Activated CD4-positive, alpha-beta T cell treated with anti-CD3 and anti-CD28 coated beads for 36 hours (primary cell): ENCODE measurements at places on chromosomes 6 and 20. TPM values are rescaled to one million over a fixed set of nuclear protein-coding genes. Genes with fewer than 3 reads are reported as not detected.

PGC gene
- not detected for total RNA-seq

DNA sequence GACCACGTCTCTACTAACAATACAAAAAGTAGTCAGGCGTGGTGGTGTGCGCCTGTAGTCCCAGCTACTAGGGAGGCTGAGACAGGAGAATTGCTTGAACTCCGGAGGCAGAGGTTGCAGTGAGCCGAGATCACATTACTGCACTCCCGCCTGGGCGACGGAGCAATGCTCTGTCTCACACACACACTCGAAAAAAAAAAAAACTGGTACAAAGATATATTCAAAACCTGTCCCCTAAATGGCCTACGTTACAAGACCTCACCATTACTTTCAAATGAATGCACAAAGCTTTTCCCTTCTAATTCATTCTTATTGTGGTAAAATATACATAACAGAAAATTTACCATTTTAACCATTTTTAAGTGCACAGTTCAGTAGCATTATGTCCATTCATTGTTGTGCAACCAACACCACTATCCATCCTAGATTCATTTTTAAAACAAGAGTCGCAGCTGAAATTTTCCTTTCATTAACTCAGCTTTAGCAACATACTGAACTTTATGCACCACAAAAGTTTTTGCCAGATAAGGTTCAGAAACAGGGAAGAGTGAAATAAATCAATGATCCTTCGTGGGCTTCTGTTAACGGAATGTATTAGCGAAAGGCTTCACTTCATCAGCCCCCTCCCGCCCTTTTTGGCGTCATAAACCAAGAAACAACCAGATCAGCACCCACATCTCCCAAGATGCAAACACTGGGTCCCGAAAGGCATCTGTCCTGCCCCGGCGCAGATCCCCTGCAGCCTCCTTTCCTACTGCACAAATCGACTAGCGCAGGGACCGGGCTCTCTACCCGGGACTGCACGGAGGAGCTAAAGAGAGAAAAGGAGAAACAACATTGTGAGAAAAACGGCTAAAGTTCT, 825 bp upstream of the FAM135A start:
- DNase-seq, result no peak

PRPH2 gene
- not detected for total RNA-seq

DNA sequence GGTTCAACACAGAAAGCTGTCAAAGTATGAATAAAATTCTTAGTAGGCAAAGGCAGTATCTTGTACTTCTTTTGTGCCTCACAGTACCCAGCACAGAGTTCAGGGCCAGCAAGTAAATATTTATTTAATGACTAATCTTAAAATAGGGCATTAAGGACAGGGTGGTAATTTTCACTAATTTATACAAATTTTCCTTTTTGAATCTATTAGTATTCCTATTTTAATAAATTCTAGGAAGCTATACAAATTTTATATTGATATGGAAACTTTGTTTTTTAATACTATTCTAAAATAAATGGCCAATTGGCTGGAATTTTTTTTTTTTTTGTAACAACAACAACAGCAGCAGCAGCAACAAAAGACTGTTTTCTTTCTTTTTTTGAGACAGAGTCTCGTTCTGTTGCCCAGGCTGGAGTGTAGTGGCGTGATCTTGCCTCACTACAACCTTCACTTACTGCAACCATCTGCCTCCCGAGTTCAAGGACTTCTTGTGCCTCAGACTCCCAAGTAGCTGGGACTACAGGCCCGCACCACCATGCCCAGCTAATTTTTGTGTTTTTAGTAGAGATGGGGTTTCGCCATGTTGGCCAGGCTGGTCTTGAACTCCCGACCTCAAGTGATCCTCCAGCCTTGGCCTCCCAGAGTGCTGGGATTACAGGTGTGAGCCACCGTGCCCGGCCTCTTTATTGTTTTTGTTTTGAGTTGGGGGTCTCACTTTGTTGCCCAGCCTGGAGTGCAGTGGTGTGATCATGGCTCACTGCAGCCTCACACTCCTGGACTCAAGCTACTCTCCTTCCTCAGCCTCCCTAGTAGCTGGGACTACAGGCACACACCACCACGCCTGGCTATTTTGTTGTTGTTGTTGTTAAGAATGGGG, 85.2 kb downstream of the FKBP5 start:
- DNase-seq, result no peak

DNA sequence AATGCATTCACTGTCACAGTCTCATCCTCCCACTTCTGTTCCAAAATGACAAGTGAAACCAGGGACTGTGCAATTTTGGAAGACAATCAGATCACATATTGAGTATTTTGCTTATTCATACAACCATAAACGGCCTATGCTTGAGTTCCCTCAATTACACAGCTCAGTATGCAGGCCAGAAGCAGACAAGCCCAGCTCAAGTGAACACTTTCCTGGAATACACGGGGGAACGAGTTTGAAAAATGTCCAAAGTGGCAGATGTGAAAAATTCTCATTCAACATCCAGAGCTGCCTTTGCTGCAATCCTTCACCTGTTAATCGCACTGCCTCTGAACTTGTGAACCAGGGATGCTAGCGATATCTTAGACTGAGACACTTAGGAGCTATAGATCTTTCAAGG, 190.2 kb downstream of the COL9A1 start:
- no peak for DNase-seq

- DNase-seq, result no peak
Measured at GRCh38 chr6:32991972-32992371, 17.4 kb downstream of the HLA-DOA start.

RAD21L1 gene
- total RNA-seq, result not detected

GRCh38 chr6:79440598-79440997, 96.6 kb downstream of the LCA5 start:
- no peak for DNase-seq

DNA sequence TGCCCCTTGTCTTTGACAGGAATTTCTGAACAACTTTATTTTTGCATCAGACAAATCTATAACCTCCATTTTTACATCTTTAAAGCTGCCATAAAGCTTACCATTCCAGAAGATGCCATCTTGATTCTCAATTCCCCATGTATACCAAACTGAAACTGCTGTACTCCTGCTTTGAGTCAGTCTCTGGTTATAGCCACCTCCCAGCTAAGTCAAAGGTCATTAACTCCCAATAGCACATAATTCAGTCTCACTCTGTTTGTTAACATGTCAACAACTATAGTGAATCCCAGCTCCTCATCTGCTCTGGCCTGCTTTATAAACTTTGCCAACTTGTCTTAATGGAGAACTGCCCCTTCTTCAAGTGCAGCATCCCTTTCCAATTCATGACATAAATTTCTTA, 343.6 kb downstream of the FRK start:
- DNase-seq, result no peak

DNA sequence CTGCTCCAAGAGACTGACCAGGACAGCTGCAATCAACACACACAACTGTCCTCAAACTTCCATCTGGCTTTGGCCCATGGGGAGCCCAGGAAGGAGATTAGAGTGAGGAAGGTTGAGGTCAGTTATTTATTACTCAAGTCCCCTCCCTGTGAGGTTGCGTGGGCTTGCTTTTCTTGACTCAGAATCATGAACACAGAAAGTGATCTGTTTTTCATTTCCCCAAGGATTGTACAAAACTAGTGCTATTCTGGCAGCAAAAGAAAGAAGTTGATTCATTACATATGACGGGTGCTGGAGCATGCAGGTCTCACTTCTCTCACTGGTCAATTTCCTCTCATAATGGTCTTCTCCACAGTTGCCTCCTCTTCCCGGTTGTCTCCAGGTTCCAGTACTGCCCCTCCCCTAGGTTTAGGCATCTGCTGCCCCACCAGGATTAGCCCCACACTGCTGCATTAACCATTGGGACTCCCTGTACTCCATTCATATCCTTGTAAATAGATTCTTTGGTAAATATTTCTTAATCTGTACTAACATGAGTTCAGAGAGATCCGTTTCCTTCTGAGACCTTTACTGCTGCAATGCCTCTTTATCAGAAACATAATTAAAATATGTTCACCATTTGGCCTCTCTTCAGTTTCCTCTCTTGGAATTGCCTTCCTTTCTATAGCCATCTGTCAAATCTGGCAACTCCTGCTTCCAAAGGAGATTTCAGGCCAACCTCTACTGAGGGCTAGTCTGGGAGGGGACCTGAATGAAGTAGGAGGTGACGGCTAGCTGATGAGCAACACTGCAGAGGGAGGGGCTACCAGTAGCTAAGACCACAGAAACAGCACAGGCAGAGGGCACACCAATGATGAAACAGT, 888.8 kb downstream of the QKI start:
- no peak for DNase-seq

LY6G5B gene
- 11.3 TPM for total RNA-seq

GRCh38 chr6:156659822-156660198, 117.4 kb upstream of the ARID1B start:
- no peak for DNase-seq

GRCh38 chr20:56940466-56940865, 311.4 kb downstream of the TFAP2C start:
- no peak for DNase-seq

- no peak for DNase-seq
Measured at GRCh38 chr6:45256697-45257695, 71.1 kb upstream of the RUNX2 start.

- DNase-seq, result no peak
Measured at GRCh38 chr6:107244742-107245480, 129.6 kb upstream of the BEND3 start.
